Activated gamma-delta T cell treated with Interleukin-2 at 50 U/mL for 16 hours (primary cell): ENCODE measurements at places on chromosomes 4 and X.

DNA sequence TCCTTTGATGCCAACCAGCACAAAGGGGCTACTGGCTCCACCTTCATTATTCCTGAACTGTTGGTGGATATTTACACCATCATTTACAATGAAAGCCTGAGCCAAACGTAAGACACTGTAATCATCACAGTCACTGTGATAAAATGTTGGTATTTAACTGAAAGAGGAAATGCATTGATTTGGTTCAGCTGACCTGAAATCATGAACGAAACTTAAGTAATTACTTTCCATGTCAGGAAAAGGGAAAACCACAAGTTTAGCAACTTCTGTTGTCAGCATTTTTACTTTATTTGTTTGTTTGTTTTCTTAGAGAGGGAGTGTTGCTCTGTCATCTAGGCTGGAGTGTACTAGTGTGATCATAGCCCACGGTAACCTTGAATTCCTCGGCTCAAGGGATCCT lies 247.8 kb upstream of the FAM47A start:
- no peak for DNase-seq

- no peak for DNase-seq
Observed at GRCh38 chr4:23828779-23829178, 61.1 kb downstream of the PPARGC1A start.

DNA sequence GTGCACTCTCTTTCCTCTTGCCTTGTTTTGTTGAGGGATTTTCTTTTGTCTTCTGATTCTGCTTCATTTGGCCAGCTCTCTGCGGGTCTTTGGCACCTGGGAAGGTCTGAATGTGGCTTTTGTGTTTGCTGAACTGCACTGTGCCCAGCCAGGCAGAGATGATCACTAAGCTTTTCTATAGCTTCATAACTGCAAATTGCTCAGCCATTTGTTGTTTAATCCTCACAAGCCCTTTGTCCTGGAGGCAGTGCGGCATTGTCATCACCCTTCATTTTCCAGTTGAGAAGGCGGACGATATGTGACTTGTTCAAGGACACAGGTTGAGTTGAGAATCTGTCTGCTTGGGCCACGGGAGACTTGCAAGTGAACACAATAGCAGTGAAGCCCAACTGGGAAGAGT lies 46.0 kb upstream of the SFRP2 start:
- DNase-seq: no peak

GRCh38 chr4:78770091-78770642 lies 6.0 kb upstream of the BMP2K start:
- no peak for DNase-seq

- DNase-seq: no peak
Observed at GRCh38 chr4:76053730-76054129, 17.9 kb upstream of the CXCL11 start.

DNA sequence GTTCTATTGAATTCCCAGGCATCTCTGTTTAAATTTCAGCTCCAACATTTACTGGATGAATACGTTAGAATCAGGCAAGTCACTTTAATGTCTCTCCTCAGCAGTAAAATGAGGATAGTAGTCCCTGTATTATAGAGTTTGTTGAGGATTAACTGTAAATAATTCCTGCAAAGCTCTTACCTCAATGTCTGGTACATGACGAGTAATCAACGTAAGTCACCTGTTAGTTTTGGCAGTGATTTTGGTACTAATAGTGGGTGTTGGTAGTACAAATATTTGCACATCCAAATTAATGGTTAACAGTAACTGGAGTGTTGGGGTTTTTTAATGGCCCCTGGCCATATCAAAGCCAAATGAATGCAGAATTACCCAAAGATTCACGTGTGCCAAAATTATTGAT lies 189.8 kb upstream of the GALNT7 start:
- no peak for DNase-seq
